ENCODE measurements at places on chromosomes 12 and 14.

GRCh38 chr12:124655698-124656516, 88.5 kb upstream of the NCOR2 start:
- no peak for DNase-seq

- DNase-seq: no peak
Measured at GRCh38 chr12:48510111-48510510, 15.3 kb upstream of the OR8S1 start.

DNA sequence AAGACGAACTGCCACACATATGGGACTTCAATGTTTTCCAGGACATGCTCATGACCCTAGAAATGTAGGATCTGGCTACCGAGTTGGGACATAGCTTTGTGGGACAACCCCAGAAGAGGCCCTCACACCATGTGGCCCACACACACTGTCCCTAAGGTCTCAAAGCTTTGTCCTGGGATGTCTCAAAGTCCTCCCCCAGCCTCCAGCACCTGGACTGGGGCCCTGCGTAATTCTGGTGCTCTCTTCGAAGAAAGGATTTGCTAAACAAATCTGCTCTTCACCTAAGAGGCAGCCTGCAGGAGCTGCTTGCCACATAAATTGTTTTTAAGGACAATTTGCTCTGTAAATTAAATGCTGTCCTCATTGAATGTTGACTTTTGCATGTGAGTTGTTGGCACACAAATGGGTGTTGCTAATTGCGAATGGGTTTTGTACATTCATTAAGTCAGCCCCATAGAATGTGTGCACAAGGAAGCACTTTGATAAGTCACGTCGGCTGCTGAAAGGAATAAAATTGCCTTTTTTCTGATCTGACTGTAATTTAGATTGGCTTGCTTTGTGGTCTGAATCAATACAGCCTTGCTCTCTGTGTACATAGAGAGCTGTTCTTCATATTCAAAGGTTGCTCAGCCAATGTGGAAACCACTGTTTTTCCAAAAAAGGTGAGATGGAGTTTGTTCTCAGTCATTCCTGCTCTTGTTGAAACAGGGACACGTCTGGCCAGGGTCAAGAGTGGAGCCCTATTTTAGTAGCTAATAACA, 161.6 kb upstream of the PWP1 start:
- no peak for DNase-seq

GRCh38 chr12:65082406-65082805, 38.7 kb downstream of the WIF1 start:
- DNase-seq: no peak

DNA sequence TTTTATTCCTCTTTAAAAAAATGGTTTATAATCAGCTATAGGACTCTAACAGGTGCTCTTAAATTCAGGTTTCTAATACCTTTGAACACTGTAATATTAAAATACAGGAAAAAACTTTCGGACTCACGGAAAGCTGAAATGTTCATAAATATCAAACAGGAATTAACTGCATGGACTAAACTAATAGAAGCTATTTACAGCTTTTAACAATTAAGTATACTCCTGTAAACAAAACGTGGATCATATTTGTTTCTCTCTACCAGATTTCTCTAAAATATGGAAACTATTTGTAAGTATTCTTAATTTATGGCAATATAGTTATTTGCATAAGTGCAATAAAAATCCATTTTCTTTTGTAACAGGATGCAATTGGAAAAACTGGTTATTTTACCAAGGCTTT, 108.9 kb upstream of the RESF1 start:
- DNase-seq: no peak
